Activated CD8-positive, alpha-beta T cell treated with anti-CD3 and anti-CD28 coated beads, Interleukin-2, amount 10 ng/mL, durations not matched to agents 7 days and 5 days (primary cell): ENCODE measurements at places on chromosomes 2 and 18. TPM values are rescaled to one million over a fixed set of nuclear protein-coding genes. Genes with fewer than 3 reads are reported as not detected.

Gene DPYSL5
- not detected for total RNA-seq

GRCh38 chr2:84487298-84487996 lies 28.4 kb upstream of the SUCLG1 start:
- no peak for DNase-seq

DNA sequence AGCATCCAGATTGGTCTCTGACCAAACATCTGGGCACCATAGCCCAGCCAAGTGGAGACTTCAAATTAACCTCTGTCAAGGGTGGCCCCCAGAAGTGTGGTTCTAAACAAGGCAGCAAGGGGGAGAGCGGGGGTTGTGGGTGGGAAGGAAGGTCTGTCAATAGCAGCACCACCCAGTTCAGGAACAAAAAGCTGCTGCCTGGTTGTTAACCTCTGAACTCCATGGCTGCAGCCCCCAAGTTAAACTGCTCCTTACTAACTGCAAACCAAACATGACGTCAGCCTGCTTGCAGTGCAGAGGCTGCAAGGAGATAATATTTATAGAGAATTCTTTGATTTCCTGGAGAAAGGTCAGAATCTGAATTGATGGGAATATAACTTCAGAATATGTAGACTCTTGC lies 76.5 kb downstream of the ARL4C start:
- DNase-seq = peak; percentile 49

- no peak for DNase-seq
These were observed 5.7 kb downstream of the FAM237A start for GRCh38 chr2:206647985-206648384.

Gene C2orf66
- total RNA-seq = 0.13 TPM

DNA sequence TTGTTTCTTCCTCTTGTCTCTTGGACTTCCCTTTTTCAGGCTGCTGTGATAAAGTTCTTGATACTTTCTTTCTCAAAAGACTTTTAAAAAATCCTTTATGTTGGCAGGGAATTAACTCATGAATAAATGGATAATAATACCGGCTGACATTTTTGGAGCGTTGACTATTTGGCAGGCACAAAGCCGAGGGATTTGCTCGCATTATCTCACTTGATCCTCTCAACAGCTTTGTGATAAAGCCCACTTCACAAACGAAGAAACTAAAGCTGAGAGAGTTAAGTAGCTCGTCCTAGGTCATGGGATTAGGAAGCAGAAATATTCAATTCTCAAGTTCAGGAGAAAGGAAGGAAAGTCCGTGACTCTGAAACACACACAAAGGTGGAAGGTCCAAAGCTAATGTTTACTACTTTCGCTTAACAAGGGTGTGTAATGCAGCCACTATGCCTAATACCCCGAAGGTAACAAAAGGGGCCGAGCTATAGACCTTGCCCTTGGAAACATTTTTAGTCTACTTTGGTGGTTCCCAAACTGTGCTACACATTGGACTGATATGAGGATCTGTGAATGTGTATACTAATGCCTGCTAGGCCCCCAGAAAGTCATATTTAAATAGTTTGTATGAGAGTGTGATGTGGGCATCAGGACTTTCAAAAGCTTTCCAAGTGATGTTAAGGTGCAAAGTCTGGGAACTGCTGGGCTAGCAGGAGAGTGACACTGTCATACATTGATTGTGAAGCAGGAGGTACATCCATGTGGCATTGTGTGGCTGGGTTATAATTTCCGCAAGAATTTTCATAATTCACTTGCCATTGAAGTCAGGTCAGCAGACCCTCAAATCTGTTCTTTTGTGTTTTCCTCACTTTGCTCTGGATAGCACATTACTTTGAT lies 508.4 kb downstream of the PLCL1 start:
- no peak for DNase-seq

DNA sequence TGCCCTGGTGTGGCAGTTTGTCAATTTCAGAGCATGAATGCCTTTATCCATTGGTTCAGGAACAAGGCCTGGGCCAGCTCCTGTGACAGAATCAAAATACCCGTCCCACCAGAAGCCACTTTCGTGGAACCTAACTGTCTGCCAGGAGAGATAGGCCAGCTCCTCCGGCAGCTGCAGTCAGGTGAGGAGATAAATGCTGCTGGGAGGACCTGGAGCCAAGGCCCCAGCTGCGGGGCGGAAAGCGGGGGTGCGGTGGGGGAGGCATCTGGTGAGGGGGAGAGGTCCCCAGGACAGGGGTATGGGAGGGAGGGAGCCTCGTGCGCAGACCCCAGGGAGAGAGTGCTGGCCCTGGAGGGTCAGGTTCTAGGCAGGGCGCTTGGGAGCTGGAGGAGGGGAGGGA lies 4.4 kb upstream of the ASB1 start:
- no peak for DNase-seq

Gene OSBPL6
- total RNA-seq = 0.24 TPM

Gene DLGAP1
- total RNA-seq = not detected
